T-helper 17 cell (primary cell): ENCODE measurements at places on chromosomes 7 and 10.
A peak's percentile ranks its signal among the peaks of the same experiment; 100 is the strongest.

- no peak for DNase-seq
Observed at GRCh38 chr10:13521026-13521425, 7.8 kb downstream of the BEND7 start.

GRCh38 chr7:96727534-96728088 is 18.0 kb upstream of the SEM1 start:
- no peak for DNase-seq

DNA sequence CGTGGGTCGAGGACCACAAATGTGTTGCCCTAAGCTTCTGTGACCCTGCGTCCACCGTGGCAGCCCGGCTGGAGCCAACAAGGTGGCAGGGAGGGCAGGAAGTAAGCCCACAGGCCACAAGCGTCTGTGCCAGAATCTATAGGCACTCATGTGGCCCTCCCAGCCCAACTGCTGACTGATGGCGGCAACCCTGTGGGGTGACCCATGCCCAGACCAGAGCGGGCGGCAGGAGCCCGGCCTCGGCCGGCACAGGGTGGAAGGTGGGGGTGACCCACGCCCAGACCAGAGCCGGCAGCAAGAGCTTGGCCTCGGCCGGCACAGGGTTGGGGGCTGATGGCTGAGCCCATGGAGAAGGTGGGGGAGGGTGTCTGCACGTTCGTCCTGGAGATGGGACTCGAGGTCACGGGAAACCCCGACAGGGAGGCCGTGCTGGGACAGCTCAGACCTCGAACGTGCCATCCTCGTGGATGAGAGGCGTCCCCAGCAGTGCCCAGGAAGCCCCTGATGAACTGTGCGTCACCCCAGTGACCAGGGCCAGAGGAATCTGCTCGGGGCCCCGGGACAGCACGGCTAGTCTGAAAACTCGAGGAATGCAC is 181.0 kb downstream of the ELFN1 start:
- no peak for DNase-seq

DNA sequence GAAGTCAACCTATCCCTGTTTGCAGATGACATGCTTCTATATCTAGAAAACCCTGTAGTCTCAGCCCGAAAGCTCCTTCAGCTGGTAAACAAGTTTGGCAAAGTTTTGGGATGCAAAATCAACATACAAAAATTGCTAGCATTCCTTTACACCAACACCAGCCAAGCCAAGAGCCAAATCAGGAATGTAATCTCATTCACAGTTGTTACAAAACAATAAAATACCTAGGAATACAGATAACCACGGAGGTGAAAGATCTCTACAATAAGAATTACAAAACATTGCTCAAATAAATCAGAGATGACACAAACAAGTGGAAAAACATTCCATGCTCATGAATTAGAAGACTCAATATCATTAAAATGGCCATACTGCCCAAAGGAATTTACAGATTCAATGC is 50.4 kb upstream of the ZNF365 start:
- no peak for DNase-seq

- DNase-seq, result no peak
Observed at GRCh38 chr10:61454541-61454940, 1.4 kb upstream of the TMEM26 start.

- DNase-seq, result no peak
Observed at GRCh38 chr7:140334341-140335057, 63.8 kb downstream of the SLC37A3 start.

- DNase-seq, result no peak
Observed at GRCh38 chr10:125160856-125161706, 718 bp upstream of the CTBP2 start.

- no peak for DNase-seq
Observed at GRCh38 chr7:32869716-32870115, 21.8 kb downstream of the KBTBD2 start.

- DNase-seq, result no peak
Observed at GRCh38 chr10:98388101-98388655, 26.8 kb downstream of the PYROXD2 start.

- DNase-seq, result no peak
Observed at GRCh38 chr7:150842716-150843115, 9.6 kb upstream of the AOC1 start.

DNA sequence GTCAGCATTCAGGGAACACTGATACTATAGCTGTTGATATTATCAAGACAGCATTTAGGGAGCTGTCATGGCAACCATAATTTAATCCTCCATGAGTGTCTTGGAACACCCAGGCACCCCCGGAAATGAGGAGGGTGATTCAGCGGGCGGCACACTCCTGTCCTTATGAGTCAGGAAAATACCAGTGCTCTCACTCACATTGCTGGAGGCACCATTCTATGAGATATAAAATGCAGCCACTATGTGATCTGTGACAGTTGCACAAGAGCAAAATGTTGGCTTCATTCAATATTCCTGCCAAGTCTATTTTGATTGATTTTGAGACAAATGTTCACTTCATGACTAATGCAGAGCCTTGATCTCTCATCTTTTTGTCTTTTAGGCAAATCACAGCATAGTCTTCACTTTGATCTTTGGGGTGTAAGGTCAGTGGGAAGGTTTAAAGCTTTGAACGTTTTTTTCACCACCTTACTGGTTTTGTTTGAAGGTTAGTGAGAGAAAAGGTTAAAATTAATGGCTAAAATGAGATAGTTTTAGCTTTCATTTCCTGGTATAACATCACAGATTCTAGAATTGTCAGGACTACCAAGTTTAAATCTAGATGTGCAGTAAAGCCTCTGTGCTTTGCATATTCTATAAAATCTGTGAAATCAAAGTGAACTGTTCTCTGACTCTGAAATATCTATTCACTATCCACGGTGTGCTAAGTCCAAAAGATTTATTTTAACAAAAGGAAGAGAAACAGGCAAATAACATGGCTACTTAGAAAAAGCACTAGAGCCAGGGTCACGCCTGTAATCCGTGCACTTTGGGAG is 12.4 kb upstream of the ARHGAP12 start:
- DNase-seq, result no peak

DNA sequence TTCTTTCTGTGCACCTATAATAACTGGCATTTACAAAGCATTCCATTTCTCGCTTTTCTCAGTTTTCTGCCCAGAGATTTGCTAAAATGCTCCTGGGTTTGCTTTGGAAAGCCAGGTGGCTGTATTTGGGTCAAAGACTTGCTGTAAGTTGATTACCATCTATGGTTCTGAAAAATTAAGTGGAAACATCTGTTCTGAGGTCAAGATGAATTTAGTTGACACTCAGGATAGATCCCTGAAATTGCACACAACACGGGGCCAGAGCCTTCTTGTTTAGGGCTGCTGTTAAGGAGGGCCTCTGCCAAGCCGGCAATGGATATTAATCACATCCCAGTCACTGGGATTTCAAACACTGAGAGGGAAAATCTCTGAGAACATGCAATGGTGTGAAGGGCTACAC is 111.6 kb upstream of the GLI3 start:
- DNase-seq, result no peak

- DNase-seq, result no peak
Observed at GRCh38 chr10:70779088-70779487, 6.1 kb downstream of the TBATA start.

GRCh38 chr10:130226012-130226411 is 89.8 kb downstream of the GLRX3 start:
- DNase-seq, result no peak

GRCh38 chr7:69654381-69654780 is 56.1 kb downstream of the AUTS2 start:
- no peak for DNase-seq

DNA sequence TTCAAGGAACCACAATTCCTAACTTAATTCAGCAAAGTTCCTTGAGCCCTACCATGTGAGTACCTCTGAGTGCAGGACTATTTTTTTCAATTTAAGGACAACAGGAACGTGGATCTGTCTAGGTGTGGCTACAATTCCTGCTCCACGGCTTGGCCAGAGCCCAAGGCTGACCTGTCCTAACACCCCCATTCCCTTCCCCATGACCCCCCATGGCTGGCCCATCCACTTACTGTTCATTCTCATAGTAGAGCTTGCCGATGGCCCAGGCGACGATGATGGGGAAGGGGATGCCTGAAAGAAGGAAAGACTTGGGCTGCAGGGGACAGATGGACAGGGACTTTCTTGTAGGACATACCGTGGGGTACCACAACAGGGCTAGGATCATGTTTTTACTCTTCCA is 20.3 kb downstream of the CRHR2 start:
- no peak for DNase-seq

- DNase-seq, result no peak
Observed at GRCh38 chr10:79018521-79019011, 50.2 kb upstream of the ZMIZ1 start.

DNA sequence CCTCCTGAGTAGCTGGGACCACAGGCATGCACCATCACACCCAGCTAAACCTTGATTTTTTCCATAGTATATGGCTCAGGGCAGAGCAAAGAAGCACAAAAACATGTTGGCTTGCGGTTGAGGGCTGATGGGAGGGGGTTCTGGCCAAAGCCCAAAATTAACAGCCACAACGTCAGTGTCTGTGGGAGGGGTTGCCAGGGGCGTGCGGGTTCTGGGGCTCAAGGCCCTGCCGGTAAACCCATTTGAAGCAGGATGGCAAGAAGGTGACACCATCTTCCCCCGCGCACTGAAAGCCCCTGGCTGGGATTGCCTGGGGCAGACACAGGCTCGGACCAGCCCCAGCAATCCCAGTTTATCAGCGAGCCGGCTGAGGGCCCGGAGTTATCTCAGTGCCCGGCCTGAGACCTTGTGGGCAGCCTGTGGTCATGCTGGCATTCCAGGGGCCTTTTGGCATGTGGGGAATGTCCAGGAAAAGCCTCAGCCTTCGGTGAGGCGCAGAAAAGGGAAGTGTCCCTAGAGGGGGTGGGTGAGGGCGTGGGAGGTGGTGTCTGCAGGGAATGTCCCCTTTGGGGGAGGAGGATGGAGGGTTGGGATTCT is 167.7 kb upstream of the TNRC18 start:
- no peak for DNase-seq

DNA sequence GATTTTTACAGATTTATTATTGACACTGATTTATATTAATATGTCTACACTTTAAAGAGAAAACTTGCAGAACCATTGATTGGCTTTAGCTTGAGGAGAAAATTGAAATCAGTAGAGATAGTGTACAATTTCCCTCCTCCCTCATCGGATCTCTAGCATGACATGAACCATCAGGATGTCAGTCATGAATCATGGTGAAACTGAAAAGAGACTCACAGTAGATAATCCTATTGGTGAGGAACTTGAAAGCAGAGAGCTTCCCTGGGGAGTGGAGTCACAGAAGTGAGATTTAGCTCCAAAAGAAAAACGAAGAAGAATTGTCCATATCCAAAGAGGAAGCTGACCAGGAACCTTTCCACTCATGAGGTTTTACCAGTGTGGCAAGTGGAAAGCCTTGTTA is 346.8 kb downstream of the ABCA13 start:
- no peak for DNase-seq

GRCh38 chr10:4653160-4653559 is 172.8 kb upstream of the AKR1E2 start:
- DNase-seq, result no peak

- DNase-seq, result no peak
Observed at GRCh38 chr7:154744256-154744860, 258.6 kb downstream of the PAXIP1 start.

DNA sequence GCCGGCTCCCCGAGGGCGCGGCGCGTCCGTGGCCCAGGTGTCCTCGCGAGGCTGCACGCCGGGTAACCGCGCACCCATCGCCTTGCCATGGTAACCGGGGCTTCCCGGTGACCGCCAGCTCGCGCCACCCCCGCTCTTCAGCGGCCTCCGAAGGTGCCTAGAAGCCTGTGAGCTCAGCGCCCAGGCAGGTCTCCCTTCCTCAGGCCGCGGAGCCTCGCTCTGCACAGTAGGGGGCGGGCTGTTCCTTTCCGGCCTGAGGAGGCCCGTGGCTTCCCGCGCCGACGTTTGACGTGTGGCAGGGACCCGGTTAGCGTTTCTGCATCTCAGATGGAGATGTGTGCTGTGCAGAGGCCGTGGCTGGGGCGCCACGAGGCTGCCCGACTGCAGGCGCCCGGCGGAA is 117.1 kb downstream of the DYNC2I1 start:
- DNase-seq, result peak; percentile 25

DNA sequence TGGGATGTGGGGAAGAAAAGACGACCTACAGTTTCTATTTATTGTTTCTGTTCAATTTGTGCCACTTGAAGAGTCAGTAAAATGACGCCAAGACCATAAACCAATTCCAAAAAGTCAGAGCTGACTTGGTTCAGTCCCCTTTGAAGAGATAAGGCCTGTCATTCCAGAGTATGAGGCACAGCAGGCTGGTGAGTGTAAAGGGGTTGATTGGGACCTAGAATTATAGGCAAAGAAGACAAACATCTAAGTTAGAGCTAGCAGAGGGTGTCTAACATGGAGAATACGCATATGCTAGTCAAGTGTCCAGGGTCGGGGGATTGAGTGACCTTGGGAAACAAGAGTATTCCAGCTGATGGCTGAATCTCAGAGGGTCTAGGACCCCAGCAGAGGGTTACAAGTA is 23.6 kb downstream of the NRP1 start:
- DNase-seq, result no peak

DNA sequence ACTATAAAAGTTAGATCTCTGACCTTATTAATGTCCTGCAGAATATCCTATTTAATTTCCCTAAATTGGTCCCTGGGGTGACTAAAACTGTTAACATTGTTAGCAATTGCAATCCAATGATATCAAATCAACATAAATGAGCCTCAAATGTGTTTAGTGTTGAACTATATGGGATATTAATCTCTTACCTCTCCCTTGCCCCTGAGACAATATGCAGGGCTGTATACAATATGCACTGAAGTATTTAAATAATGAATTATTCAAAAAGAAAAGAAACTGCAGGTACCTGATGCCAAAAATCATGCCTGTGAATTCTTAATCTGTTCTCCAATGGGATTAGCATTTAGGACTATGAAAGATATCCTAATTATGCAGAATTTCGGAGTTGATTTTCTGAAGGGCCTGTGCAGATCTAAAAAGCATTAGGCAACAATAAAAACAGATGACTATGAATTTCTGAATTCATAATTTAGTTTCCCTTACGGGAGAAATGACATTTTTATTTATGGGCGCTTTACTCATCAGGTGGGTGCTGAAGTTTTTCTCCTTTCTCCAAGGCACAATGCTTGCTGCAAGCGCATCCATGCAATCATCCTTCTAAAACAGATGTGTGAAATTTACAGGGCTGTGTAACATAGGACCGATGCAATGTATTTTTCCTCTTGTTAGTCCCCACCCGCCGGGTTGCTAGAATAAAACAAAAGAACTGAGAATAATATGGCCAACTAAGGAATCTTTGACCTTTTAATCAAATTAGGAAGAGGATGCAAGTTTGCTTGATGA is 5.4 kb upstream of the C10orf90 start:
- no peak for DNase-seq

DNA sequence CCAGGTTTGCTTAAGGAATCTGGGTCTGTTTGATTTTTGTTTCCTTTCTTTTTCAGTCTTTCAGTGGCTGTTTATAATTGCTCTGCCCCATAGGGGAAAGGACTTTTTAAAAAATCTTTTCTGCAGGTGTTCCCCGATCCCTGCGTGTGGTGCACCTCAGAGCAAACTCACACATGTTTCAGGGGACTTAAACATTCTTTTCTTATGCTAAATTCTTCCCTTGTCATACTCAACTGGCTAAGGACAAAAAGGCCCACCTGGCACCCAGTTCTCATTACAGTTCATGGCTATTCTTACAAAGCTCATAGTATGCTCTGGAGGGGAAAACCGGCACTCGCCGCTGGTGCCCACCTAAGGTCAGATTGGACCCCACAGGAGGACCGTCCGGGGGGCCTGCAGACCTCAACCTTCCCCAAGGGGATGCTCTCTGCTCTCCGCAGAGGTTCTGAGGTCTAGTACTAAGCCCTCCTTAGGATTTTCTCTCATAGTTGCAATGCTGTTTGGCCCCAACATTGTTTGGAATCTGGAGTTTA is 220.3 kb downstream of the HGF start:
- no peak for DNase-seq
